ENCODE measurements at places on chromosomes 2 and 18.

DNA sequence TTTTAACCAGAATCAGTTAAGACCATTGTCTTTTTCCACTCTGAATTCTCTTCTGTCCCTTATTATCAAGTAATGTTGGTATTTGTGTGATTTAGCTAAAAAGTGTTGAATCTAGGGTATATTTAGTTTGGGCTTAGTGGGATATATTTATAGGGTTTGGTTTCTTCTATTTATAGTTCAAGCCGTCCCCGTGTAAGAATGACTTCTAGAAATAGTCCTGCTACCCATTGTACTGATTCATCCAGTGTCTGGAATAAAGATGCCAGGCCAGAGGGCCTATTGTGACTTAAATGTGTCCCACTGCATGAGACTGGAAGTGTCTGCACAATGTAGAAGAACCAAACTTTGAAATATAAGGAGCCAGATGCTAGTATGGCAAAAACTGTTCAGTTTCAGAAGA, 364.8 kb downstream of the TNS1 start:
- no peak overlapping the region for H3K4me3 ChIP-seq
- H3K4me1 ChIP-seq, result peaks cover 5% of the 10 kb centered on the region
- no peak overlapping the region for H3K27ac ChIP-seq
- DNase-seq, result no peak
- H3K36me3 ChIP-seq, result no peaks in the 10 kb centered on the region
- peaks cover 4% of the 10 kb centered on the region for H3K27me3 ChIP-seq

- no peak overlapping the region for H3K27ac ChIP-seq
- H3K4me1 ChIP-seq, result no peaks in the 10 kb centered on the region
- no peak overlapping the region for H3K4me3 ChIP-seq
- no peaks in the 10 kb centered on the region for H3K36me3 ChIP-seq
Measured at GRCh38 chr2:212973347-212973746, 178.1 kb downstream of the IKZF2 start.

- peaks cover 8% of the 10 kb centered on the region for H3K27me3 ChIP-seq
- peak overlapping the region; percentile 97 for H3K4me3 ChIP-seq
- peaks cover 47% of the 10 kb centered on the region for H3K4me1 ChIP-seq
- peak overlapping the region; percentile 93 for H3K27ac ChIP-seq
Measured at GRCh38 chr18:76494231-76495005, 624 bp downstream of the ZNF516 start.

- no peaks in the 10 kb centered on the region for H3K36me3 ChIP-seq
- no peaks in the 10 kb centered on the region for H3K27me3 ChIP-seq
- no peak overlapping the region for H3K27ac ChIP-seq
- no peak overlapping the region for H3K4me3 ChIP-seq
Measured at GRCh38 chr2:234406085-234406484, 90.8 kb downstream of the ARL4C start.

- H3K4me1 ChIP-seq, result peaks cover 4% of the 10 kb centered on the region
- DNase-seq, result no peak
- H3K27ac ChIP-seq, result no peak overlapping the region
Measured at GRCh38 chr2:25698752-25699151, 25.4 kb upstream of the DTNB start.

GRCh38 chr18:2983296-2983695, 29.6 kb downstream of the LPIN2 start:
- no peaks in the 10 kb centered on the region for H3K27me3 ChIP-seq
- H3K4me1 ChIP-seq, result peaks cover 26% of the 10 kb centered on the region
- DNase-seq, result no peak
- peaks cover 11% of the 10 kb centered on the region for H3K36me3 ChIP-seq

- peaks cover 1% of the 10 kb centered on the region for H3K27me3 ChIP-seq
- no peak for DNase-seq
- H3K36me3 ChIP-seq, result no peaks in the 10 kb centered on the region
- no peaks in the 10 kb centered on the region for H3K4me1 ChIP-seq
- H3K27ac ChIP-seq, result no peak overlapping the region
Measured at GRCh38 chr18:7608174-7608550, 41.0 kb downstream of the PTPRM start.

DNA sequence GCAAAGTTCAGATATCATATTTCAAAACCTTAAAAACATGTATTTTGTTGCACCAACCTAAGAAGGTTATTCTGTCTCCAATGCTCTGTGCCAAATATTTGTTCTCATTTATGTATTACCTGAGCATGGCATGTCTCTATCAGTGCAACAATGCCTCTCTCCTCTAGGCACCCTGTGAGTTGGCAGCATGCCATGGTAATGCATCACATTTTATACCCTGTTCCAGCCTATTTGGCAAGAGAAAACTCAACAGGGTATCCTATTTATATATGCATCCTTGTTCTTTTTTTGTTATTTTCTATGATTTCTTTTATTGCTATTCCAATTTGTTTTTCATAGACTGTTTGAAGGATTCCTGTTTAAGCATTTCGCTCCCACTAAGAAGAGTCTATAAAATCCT, 126.3 kb upstream of the NRXN1 start:
- no peak overlapping the region for H3K4me3 ChIP-seq
- no peaks in the 10 kb centered on the region for H3K27me3 ChIP-seq
- no peaks in the 10 kb centered on the region for H3K36me3 ChIP-seq

DNA sequence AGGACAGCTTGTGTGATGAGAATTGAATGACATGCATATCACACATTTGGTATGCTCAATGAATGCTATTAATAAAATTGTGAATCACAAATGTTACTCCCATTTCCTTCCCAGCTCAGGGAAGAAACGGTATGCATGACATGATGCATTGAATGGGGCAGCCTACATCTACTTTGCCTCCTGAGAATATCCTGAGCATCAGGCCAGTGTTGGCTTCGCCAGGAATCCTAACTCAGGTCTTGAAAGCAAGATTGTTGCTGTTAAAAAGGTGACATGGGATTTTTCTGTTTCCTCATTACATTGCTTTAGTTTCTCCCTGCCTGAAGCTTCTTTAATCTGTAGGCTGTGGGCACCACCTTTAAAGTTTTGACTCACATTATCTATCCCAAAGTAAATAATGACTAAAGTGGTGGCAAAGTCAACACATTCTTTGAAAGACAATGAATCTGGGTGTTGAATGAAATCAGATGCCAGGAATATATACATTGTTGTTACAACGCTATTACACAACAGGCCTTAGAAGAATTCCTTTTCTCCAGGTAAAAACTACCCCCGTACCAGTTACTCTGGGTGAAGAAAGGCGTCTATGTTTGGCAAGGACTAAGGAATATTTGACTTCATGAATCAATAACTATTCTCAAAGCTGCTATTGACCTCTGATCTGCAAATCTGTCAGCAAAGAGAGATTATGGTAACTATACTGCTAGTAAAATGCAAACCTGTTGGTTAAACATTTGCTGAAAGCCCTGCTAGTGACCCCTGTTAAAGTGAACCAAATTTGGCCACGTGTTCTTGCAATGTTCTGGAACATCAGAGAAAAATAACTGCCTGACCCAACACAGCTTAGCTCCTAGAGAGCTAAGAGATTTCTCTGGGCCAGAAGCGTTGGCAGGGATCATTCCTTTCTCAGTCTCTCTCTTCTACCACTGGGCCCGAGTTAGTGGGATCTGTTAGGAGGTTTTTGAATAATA, 30.5 kb upstream of the NEDD4L start:
- no peaks in the 10 kb centered on the region for H3K4me1 ChIP-seq
- H3K27me3 ChIP-seq, result peaks cover 4% of the 10 kb centered on the region
- H3K4me3 ChIP-seq, result no peak overlapping the region
- no peak overlapping the region for H3K27ac ChIP-seq
- H3K36me3 ChIP-seq, result peaks cover 5% of the 10 kb centered on the region
- no peak for DNase-seq

DNA sequence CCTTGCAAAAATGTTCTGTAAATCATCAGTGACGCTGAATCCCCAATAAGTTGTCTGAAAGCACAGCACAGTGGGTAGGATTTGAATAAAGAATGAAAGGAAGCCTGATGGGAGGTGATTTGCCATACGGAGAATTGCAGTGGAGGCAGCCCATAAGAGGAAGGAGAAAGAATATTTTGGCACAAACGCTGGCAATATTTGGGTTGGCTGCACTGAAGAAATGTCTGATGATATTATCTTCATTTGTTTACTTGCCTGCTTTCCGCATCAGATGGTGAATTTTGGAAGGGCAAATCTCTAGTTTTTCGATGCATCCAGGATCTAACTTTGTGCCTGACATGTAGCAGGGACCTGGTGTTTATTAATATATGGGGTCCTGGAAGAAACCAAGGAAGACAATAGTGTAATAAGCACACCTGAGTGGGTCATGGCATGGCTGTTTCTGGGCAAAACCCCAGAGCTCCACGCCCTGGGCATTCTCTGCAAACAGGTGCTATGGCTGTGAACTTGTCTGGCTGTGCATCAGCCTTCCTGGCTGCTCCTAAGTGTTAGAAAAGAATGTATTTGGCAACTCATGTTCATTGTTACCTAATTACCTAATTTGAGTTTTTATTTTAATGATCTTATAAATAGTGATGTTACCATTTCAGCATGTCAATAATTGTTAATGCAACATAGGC, 5.9 kb downstream of the GALR1 start:
- no peaks in the 10 kb centered on the region for H3K36me3 ChIP-seq
- peaks cover 28% of the 10 kb centered on the region for H3K27me3 ChIP-seq
- peaks cover 9% of the 10 kb centered on the region for H3K4me1 ChIP-seq
- no peak overlapping the region for H3K27ac ChIP-seq

DNA sequence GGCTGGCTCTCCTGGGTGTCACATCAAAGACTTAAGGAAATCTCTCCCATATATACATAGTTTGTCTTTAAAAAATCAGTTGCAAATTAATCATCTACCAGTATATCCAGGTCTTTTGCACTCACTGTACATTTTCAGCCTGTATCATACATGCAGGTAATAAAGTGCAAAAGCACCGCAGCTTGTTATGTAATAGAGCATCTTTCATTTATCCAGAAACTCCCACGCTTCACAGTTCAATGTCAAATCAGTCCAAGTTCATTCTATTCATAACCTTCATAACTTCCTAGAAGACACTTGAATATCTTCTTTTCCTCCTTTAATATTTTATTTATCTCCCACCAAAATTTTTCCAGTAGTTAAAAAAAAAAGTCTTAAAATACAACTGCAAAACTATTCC, 89.6 kb upstream of the KCTD1 start:
- no peak for DNase-seq
- H3K4me1 ChIP-seq, result no peaks in the 10 kb centered on the region
- peaks cover 5% of the 10 kb centered on the region for H3K27me3 ChIP-seq
- H3K27ac ChIP-seq, result no peak overlapping the region

DNA sequence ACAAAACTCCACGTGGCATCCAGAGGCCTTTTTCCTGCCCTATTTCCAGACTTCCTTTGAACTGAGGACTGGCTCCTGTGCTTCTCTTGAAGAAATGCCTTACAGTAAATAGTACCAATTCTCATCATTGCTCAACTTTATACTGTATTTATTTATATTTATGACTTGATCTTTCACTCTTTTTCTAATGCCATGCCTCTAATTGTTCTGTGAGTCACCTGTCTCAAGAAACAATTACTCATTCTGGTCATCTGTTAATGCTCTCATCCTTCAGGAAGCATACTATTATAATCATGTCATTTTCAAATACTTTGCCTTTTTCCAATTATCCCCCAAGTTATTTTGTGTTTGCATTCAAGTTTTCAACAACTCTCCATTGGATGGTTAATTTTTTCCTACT, 85.9 kb downstream of the DCDC2C start:
- H3K27me3 ChIP-seq, result no peaks in the 10 kb centered on the region
- no peaks in the 10 kb centered on the region for H3K4me1 ChIP-seq
- no peak overlapping the region for H3K27ac ChIP-seq
- H3K36me3 ChIP-seq, result no peaks in the 10 kb centered on the region
- no peak overlapping the region for H3K4me3 ChIP-seq

DNA sequence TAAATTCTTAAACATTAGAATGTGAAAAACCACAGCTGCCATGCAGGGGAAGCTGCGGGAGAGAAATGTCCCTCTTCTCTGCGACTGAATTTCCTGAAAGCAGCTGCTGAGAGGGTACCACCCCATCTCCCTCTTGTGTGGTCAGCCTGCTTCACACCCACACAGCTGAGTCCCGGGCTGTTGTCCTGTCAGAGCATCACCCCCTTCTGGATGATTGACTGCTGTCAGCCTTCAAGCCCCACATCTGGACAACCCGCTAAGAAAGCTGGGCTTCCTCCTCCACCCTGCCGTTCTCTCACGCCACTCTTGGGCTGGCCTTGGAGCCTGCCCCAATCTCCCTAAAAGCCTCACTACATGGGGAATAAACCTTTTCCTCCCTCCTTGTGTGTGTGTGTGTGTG, 26.0 kb downstream of the SH3YL1 start:
- DNase-seq, result no peak
- H3K4me3 ChIP-seq, result no peak overlapping the region
- H3K36me3 ChIP-seq, result peaks cover 22% of the 10 kb centered on the region
- H3K27ac ChIP-seq, result no peak overlapping the region

- no peaks in the 10 kb centered on the region for H3K36me3 ChIP-seq
- H3K27me3 ChIP-seq, result no peaks in the 10 kb centered on the region
- no peak overlapping the region for H3K4me3 ChIP-seq
- H3K4me1 ChIP-seq, result peaks cover 25% of the 10 kb centered on the region
Measured at GRCh38 chr18:13621886-13622619, 104.3 kb downstream of the FAM210A start.

DNA sequence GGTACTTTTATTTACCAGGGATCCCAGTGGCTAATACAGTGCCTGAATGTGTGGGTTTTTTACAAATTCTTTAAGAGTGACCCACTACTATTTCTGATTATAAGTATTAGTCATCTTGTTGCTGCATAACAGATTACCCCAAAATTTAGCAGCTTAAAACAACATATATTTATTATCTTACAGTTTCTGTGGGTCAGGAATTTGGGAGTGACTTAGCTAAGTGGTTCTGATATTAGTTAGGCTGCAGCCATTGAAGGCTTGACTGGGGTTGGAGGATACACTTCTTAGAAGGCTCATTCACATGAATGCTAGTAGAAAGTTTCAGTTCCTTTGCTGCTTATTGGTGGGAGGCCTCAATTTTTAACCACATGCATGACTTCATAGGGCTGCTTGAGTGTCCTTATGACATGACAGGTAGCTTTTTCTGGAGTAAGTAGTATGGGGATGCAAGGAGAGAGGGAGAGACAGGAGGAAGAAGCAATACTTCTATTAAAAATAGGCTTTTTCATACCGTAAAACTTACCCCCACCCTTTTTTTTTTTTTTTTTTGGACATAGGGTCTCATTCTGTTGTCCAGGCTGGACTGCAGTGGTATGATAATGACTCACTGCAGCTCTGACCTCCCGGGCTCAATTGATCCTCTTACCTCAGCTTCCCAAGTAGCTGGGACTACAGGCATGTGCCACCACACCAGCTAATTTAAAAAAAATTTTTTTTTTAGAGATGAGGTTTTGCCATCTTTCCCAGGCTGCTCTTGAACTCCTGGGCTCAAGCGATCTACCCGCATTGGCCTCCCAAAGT, 13.3 kb upstream of the POLE4 start:
- no peak for DNase-seq
- H3K36me3 ChIP-seq, result no peaks in the 10 kb centered on the region
- H3K4me1 ChIP-seq, result no peaks in the 10 kb centered on the region

- H3K27ac ChIP-seq, result no peak overlapping the region
- H3K36me3 ChIP-seq, result no peaks in the 10 kb centered on the region
- H3K4me3 ChIP-seq, result no peak overlapping the region
- no peaks in the 10 kb centered on the region for H3K27me3 ChIP-seq
Measured at GRCh38 chr2:217168496-217168895, 308.6 kb upstream of the TNP1 start.
